ENCODE measurements at places on chromosomes 6 and 20. TPM values are rescaled to one million over a fixed set of nuclear protein-coding genes. Genes with fewer than 3 reads are reported as not detected.

Gene SLC26A8
- total RNA-seq, result not detected

Gene EPHA7
- 1.5 TPM for total RNA-seq

Gene CASS4
- 4.0 TPM for total RNA-seq

Gene HCRTR2
- not detected for total RNA-seq

Gene TRAM2
- total RNA-seq, result 39.1 TPM

Data from subcutaneous adipose tissue (tissue), 4 donors.